ENCODE measurements at places on chromosomes 3 and 15.

GRCh38 chr3:106765342-106765741 lies 611.9 kb upstream of the CCDC54 start:
- no peak for DNase-seq

DNA sequence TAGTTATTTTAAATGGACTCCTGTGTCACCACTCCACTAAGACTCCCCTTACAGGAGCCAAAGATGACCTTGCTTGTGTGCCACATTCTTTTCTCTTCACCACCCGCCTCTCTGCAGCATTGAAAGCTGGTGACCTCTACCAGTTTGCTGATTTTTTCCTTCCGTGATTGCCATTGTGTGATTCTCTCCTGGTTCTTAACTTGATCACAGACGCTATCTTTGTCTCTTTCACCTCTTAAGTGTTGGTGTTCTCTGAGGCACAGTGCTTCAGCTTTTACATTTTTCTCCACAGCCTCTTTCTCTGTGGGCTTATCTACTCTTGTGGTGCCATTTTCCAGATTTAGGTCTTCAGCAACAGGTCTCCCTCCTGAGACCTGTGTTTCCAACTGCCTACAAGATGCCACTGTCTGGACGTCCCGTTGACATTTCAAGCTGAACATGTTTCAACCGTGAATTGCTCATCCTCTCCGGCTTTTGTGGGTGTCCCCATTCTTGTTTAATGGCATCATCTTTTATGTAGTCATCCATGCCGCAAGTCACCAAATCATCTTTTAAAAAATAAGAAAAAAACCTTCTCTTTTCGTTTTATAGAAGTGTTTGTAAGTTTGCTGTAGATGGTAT lies 26.5 kb downstream of the IQGAP1 start:
- DNase-seq, result no peak

DNA sequence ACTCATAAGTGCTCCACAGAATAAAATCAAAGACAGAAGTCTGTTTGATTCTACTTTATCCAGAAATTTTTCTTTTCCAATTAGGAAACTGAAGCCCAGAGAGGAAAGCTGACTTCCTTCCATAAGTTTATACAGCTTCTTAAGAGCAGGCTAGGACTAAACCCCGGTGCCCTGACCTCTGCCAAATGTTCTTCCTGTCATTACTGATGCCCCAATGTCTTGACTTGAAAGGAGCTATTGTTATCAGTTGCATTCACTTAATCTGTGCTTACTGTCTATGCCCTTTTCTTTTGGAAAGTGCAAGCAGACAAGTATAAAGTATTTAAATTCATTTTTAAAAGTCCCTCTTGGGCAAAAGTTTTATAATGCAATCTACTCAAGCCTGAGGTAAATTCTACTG lies 18.1 kb downstream of the CD200 start:
- no peak for DNase-seq

DNA sequence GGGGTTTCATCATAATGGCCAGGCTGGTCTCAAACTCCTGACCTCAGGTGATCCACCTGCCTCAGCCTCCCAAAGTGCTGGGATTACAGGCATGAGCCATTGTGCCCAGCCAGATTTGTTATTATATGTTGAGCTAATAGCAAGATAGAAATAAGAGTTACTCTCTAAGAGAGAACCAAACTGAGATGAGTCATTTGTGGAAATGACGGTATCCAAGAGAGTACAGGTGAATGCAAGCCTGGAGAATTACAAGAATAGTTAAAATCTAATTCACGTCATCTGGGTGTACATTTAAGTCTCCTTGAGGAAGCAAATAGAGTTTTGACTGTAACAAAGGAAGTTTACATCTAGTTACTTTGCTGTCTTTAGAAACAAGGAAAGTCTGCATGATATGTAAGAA lies 12.0 kb upstream of the CDIN1 start:
- DNase-seq, result no peak

- no peak for DNase-seq
These were observed 256.7 kb upstream of the TLE3 start for GRCh38 chr15:70354346-70354905.

GRCh38 chr3:46695177-46695961 lies 1.9 kb upstream of the ALS2CL start:
- no peak for DNase-seq

DNA sequence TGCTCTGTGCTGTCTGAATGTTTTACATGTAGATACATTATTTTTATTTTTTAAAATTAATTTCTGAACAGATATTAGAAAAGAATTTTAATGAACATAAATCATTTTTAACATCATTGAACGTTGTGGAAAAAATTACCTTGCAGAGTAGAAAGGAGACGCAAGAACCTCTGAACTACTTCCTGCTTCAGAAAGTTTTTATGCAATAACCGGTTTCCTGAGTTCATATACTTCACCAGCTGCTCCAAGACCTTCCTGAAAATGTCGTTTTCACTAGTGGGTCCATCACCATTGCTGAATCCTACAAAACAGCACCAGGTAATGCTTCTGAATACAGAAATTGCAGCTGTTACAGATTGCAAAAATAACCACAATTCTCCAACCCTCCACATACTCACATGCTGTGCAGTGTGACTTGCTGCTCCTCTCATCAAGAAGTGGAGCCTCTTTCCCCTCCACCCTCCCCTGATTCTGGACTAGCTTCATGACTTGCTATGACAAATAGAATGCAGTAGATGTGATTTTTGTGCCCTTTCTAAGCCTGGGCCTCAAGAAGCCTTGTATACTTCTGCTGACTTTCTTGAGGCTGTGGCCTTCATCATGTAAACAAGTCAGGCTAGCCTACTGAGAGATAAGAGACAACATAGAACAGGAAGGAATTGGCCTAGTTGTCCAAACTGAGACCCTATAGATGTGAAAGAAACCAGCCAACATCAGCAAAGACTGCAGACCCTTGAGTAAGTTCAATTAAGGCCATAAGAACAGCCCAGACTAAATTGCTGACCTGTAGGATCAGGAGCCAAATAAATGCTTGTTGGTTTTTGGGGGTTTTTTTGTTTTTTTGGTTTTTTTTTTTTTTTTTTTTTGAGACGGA lies 80.4 kb downstream of the TRANK1 start:
- DNase-seq, result no peak

DNA sequence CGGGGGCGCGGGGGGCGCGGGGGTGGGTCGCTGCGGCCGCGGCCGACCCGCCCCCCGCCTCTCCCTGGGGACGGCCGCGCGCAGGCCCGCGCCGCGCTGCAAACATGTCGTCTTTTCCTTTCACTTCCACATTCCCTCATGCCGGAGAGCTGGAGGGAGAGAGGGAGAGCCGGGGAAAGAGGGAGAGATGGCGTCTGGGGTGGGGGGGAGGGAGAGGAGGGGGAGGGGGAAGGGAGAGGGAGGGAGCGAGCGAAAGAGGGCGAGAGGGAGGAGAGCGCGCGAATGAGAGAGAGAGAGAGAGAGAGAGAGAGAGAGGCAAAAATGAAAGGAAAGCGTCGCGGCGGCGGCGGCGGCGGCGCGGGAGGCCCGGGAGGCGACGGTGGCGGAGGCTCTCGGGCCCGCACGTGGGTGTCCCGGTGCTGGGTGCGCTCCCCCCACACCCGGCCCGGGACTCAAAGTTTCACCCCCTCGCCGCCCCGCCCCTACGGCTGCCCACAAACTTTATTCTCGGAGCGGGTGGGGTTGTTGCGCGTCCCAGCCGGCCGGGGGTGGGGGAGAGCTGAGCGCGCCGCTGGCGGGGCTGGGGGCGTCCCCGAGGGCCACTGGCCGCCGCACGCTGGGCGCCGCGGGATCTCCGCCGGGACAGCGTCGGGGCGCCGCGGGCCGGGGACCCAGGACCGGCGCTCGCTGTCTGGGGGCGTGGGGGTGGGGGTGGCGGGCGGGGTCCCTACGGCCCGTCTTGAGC lies 731 bp downstream of the ZNF710 start:
- DNase-seq, result peak; percentile 48

DNA sequence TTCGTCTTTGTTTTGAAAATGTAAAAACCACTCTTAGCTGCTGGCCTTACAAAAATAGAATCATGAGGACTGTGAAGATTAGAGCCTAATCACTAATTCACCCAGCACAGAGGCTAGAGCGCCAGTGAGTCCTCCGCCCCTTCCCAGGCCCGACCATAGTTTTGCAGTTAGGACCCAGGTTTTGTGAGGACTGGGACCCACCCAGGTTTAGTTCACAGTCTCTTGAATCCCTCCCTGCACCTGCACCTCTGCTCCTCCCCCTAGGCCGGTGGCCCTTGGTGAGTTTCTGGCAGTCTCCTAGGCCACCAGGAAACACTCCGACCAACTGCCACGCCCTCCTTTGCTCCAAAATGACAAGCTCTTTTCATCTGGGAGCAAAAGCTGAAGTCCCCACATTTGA lies 136.0 kb upstream of the CCDC54 start:
- DNase-seq, result no peak
